ENCODE measurements at places on chromosomes 7 and 10.
A peak's percentile ranks its signal among the peaks of the same experiment; 100 is the strongest.

DNA sequence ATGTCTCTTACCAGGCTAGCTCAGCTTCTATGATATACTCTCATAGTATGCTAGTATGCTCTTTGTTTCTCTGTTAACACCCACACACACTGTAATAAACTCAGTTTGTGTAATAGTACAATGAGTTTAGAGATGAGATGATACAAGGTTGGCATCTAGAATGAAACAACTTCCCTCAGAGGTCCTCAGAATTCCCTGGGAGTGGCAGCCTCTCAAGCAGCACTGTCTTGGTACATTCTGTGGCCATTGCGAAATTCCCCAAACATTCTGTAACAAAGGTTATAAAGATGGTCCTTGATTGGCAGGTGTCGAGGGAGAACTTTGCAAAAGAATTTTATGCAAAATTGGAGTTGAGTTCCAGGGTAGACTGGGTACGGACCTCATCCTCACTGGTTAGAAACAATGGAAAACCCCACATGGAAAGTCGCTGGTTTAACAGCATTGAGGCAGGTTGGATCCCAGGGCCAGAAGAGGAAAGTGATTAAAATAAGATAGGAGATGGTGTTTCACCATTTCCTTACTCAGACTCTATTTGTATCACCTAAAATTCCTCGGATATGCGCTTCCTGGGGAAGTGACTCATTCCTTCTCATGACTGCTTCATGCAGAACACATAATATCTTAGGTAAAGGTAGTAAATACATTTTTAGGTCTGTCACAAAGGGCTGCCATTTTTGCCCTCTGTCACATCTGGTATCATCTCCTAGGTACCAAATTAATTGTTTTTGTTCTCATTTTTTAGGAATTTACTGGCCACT, 657.8 kb downstream of the SORCS1 start:
- DNase-seq, result no peak

- no peak for DNase-seq
Observed at GRCh38 chr10:119250641-119251314, 43.4 kb downstream of the GRK5 start.

DNA sequence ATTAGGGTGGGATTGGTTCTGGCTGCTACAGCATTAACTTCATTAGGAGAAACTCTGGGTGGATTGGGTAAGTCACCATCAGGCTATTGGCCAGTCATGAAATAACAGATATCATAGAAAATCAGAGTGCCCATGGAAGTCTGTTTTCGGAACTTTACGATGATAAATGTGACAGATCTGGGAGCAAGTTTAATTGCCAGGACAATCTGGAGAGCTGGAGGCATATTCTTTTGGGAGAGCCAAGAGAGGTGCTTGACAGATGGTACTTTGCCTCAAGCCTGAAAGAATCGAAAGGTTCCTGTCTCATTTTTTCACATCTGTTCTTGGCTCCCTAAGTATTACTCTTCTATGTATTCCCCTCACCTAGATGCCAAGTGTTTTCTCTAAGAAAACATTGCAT, 369.9 kb downstream of the CNTNAP2 start:
- DNase-seq, result no peak

DNA sequence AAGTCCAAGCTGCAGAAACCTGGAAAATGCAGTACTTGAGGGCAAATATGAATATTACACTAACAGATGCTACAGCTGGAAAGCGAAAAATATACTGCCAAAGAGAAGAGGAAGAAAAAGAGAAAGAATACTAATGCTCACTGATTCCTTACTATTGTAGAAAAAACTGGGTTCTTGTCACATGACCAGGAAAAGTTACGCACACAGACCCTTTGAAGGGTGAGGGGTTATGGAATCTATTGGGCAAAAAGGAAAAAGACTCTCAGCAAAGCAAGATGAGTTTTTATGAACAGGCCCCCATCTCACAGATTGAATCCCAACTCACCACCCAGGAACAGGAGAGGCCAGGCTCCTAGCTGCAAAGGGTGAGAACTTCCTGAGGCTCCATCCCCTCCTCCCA, 228.1 kb upstream of the KLF14 start:
- no peak for DNase-seq

GRCh38 chr10:79982362-79982800, 33.5 kb upstream of the SFTPD start:
- DNase-seq, result no peak

GRCh38 chr10:97919012-97919411, 69.4 kb downstream of the GOLGA7B start:
- DNase-seq, result no peak

DNA sequence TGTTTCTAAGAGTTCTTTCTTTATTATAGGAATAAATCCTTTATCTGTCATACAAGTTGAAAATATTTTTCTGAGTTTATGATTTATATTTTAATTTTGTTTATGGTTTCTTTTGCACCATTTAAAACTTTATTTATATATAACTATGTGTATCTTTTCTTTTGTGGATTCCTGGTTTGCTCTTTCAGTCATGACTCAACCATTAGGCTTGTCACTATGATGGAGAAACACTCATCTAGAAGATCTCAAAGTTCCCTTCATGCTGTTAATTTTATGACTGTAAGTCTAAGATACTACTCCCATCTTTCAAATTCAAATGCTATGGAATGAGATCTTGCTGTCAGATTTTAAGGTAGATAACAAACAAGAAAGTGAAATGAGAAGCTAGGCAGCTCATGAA, 199.5 kb downstream of the INHBA start:
- DNase-seq, result no peak

DNA sequence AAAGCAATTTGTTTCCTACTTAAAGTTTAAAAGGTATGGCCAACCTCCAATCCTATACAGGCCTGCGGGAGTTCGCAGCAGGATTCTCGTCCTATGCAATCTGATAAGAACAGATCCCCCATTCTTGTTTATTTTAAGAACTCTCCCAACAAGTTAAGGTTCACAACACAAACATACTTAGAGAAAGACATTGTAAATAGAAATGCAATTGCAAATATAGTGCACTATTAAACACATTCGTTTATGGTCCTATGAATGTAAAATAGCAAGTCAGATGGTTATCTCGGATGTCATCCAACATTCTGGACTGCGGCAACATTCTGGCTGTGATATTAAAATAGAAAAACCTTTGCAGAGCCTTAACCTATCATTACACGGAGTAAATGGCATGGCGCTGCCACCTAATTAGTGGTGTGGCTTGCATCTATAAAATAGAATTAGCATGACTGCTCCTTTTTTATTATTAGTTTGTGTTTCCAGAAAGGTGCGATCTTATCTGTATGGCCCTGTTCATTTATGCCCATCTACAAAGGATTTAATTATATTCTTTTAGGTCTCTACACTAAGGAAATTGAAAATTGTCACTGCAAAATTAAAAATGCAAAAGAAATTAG, 37.0 kb downstream of the BEND7 start:
- DNase-seq, result no peak

- no peak for DNase-seq
Observed at GRCh38 chr7:14754631-14755030, 147.9 kb downstream of the DGKB start.

GRCh38 chr7:77727936-77728701, 31.9 kb downstream of the RSBN1L start:
- no peak for DNase-seq

DNA sequence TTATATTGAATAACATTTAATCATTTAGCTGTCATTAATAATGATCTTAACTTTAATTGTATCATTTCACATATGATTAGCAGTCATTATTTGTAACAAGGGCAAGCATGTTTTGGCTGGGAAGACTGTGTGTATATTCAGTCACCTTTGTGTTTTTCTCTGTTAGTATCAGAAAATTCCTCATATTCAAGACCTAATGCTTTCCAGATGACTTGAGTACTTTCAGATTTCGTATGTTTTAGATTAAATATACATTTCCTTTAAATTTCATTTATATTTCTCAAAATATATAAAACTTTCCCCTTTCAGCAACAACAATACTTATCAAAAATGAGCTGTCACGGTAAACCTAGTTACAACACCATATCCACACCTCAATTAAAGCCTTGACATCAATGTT, 6.3 kb upstream of the CACNA2D1 start:
- no peak for DNase-seq

- no peak for DNase-seq
Observed at GRCh38 chr7:2969398-2970306, 74.0 kb downstream of the CARD11 start.

DNA sequence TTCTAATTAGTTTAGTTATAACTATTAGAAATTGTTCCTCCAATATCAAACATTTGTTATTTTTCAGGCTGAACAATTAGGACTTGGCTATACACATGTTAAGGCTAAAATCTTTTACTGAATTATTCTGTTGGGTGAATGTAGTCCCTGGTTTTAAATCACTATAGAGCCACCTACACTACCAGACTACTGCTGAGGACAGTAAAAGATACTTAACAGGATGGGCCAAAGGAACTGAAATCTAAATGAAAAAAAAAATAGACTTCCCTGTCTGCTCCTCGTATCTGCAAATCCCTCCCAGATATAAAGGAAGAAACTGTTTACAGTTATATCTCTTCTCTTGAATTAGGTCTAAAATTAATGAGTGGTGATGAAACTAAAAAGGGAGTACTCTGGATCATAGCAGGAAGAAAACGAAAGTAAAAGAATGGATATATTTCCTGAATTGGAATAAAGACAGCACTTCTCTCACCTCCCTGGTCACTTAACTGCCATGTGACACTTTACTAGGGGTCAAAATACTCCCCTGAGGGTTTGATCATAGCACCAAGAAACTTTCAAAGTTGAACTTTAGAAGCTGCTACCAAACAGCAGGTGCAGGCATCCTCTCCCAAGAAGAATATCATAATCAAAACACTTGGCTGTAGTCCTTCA, 12.7 kb downstream of the FBXW4 start:
- no peak for DNase-seq

DNA sequence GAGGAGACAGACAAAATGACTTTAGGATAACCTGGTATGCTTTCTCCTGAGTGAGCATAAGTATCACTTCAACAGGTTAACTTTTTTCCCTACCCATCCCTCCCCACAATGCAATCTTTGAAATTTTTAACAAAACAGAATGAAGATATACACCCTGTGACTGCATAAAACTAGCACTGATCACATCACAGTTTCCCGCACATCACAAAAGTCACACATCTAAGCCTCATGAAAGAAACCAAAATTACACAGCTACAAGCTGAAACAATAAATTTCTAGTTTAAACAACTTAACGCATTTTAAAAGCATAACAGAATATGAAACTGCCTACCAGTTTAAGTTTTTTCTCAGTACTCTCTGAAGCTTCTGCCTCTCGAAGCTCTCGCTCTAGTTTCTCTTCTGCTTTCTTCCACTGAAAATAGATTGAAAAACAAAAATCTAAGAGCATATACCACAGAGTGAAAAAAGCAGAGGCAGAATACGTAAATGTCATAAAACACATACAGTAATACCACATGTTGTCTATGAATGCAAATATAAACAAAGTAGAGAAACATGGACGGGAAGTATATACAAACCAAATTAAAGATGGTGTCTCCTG, 18.1 kb downstream of the NOC3L start:
- peak; percentile 75 for DNase-seq

- DNase-seq, result no peak
Observed at GRCh38 chr7:4603843-4604231, 78.3 kb upstream of the FOXK1 start.

GRCh38 chr7:41656366-41656765, 46.5 kb downstream of the INHBA start:
- DNase-seq, result no peak

DNA sequence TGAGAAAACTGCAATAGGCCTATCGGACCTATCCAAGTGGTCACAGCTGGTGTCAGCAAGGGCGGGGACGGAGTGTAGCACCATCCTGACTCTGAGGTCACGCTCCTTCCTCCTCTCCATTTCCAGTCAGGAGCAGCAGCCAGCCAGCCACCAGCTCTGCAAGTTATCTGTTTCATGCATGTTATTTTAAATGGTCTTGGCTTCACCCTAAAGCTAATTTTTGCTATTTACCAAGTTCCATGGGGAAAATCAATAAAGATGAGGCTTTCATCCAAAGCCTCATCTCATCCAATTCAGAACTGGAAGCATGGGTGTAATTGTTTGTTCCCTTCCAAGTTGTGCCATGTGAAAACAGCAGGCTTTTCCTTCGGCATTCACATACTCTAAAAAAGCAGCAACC, 49.3 kb downstream of the ICA1 start:
- DNase-seq, result no peak

DNA sequence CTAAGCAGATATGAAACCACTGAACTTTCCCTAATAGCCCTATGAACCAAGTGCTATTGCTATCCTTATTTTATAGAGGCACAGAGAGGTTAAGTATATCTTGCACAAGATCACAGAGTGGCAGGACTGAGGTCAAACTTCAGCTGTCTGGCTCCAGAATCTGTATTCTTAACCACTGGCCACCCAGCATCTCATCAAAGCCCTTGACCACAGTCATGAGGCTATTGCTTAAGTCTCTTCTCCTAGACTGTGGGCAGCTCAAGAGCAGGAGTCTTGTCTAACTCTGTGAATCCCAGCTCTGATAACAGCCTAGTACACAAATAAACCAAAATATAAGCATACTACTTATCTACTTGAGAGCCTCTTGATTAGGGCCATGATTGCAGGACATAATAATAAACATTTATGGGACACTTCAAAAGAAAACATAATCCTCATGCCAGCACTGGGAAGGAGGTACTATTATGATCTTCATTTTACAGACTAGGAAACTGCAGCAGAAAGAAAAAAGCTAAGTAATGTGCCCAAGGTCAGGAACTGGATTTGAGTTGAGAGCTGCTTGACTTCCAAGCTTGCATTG, 22.4 kb upstream of the SMC3 start:
- no peak for DNase-seq

DNA sequence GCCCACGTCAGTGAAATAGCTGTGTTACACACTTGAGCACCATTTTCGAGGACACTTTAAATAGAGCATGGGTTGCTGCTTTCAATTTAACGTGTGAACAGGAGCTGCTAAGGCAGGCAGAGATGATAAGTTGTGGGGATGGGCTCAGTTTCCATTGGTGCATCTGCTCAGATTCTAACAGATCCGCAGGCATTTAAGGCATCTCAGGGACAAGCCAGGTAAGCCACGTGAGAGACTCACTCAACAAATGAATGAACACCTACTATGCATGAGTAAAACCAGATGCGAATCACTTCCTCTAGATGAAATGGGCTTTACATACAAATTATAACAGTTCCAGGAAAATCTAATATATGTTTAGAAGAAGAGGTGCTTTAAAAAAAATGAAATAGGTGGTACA, 34.6 kb downstream of the PLXNA4 start:
- no peak for DNase-seq

DNA sequence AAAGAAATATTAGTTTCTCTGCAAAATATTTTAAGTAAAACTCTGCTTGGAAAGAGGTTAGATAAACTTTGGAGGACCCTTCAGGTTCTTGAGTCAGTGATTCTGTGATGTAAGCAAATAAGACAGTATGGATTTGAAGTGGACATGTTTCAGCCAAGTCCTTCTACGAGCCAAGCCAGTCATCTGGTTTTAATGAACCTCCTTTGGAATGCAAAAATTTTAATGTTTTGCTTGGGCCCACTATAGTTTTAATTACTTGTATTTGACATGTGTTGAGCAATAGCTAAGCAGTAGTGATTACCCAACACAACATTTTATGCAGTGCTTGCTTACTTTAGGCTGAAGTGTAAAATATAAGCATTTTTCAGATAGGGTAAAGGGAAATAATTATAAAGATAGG, 296.3 kb upstream of the SEMA3D start:
- no peak for DNase-seq

GRCh38 chr10:29546773-29547313, 87.9 kb downstream of the SVIL start:
- no peak for DNase-seq

Measured in GM12864 (cell line).